ENCODE measurements at places on chromosomes 3 and 15.
A peak's percentile ranks its signal among the peaks of the same experiment; 100 is the strongest.

DNA sequence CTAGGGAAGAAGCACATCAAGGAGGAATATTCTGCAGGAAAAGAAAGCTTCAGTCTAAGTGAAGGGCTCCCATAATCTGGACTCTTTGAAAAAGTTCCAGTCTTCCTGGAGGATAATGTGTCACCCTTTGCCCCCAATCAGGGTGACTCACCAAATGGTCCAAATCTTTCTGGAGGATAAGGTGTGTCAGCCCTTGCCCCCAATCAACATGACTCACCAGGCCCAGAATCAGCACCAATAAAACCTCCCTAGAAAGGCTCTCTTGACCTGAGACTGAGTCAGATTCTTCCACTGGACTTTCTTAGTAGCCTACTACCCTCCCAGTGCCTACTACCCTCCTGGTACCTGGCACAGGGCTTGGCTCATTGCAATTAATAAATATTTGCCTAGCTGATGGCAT, 9.5 kb upstream of the ARL14 start:
- DNase-seq, result no peak

GRCh38 chr15:79089890-79090486, 592 bp downstream of the RASGRF1 start:
- no peak for DNase-seq

DNA sequence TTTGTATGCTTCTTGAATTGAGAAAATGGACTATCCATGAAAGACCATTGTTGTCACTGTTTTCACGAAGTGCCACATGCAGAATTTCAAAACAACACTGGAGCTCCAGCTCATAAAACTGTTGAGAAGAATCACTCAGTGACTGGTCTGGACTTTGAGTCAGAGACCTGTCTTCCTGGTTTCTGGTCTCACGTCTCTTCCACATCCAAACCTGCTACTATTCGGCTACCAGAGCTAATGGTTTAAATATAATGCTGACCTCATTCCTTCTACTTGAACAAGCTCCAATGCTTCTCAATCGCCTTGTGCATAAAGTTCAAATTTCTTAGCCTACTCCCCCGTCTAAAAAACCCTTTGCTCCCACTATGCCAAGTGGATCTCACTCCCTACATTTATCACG, 227.9 kb upstream of the NR2F2 start:
- DNase-seq, result no peak

- DNase-seq, result no peak
Observed at GRCh38 chr15:56207711-56208110, 36.0 kb downstream of the RFX7 start.

DNA sequence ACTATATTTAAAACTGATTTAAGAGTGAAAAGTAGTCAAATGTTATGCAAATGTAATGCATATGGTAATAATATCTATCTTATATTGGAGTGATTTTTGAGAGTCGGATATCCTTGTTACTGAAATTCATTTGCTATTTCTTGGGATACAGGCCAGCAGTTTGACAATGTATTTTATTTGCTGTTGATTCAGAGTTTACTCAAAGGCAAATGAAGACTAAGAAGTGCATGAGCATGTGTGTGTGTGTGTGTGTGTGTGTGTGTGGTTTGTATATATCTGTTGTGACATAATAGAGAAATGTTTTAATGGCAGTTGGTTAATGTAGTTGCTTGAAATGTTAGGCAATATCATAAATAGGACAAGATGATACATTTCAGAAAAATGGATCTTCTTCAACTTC, 39.0 kb downstream of the UNC13C start:
- DNase-seq, result no peak

GRCh38 chr3:186004671-186005070, 66.9 kb upstream of the TRA2B start:
- no peak for DNase-seq

- no peak for DNase-seq
Observed at GRCh38 chr3:171200052-171200749, 173.7 kb upstream of the SLC2A2 start.

GRCh38 chr15:83249030-83249343, 35.5 kb downstream of the BNC1 start:
- DNase-seq, result no peak

DNA sequence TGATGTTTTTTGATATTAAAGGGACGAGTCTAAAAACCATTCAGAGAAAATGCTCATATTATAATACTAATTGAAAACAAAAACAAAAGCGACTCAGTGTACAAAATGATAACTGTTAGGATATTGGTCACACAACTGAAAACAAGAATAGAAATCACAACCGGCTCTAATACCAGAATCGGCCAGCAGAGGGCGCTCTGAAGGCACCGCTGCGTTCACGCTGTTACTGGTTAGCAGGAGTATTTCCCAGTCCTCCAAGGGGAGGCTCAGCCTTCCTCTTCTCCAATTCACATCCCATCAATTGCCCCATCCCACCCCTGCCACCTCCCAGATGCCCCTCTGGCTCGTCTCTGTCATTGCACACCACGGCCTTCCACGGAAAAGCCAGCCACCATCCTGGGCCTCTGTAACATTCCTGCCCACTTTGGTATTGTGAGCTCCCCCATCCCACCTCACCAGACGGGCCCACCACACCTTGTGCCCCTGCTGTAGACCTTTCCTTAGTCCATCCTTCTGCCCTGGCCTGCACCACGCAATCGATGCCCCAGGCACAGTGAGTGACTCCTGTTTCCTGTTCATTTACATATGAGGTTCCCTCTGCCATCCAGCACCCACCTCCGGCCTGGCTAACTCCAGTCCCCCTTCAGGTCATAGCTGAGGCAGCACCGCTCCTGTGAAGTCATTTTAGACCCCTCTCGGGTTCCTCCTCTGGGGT, 8.5 kb downstream of the FAM107A start:
- no peak for DNase-seq

- DNase-seq, result no peak
Observed at GRCh38 chr15:70047386-70048197, 50.1 kb downstream of the TLE3 start.

DNA sequence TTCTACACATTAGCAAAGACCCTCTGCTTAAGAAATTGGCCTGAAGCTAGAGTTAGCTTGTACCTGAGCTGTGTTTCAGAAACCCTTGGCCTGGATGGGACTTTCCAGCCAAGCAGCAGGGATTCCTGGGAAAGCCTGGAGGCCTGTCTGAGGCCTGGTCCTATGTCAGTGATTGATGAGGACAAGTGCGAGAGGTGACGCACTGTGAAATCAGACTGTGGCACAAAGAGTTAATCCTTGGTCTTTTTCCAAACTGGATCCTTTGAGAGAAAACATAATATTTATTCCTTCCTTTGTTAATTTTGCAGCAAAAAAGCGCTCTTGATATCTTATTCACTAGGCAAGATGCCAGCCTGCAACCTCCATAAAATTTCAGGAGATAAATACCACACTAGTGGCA, 225.0 kb upstream of the ATP11B start:
- DNase-seq, result no peak

GRCh38 chr15:34883042-34883441, 86.5 kb downstream of the AQR start:
- no peak for DNase-seq

DNA sequence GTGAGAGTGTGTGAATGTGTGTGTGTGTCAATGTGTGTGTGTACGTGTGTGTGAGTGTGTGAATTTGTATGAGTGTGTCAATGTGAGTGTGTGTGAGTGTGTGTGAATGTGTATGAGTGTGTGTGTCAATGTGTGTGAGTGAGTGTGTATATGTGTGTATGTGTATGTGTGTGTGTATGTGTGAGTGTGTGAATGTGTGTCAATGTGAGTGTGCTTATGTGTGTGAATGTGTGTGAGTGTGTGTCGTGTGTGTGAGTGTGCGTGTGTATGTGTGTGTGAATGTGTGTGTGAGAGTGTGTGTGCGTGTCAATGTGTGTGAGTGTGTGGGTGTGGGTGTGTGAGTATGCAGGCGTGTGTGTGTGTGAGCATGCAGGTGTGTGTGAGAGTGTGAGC, 93.5 kb upstream of the ALDH1A3 start:
- no peak for DNase-seq

DNA sequence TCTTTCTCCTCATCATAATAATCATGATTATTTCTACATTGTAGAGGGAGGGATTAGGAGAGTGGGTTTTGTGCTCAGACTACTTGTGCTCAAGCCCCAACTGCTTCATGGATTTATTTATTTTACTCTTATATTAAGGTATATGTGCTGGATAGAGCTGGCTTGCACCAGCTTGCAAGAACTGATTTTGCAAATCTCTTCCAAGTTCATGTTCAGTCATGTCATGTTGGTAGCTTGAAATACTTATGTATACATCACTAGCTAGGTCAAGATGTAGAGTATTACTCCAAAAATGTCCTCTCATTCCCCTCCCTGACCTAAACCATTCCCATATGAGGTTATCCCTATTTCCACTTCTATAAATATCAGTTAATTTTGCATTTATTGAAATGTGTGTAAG, 293.9 kb upstream of the RBMS3 start:
- DNase-seq, result no peak

DNA sequence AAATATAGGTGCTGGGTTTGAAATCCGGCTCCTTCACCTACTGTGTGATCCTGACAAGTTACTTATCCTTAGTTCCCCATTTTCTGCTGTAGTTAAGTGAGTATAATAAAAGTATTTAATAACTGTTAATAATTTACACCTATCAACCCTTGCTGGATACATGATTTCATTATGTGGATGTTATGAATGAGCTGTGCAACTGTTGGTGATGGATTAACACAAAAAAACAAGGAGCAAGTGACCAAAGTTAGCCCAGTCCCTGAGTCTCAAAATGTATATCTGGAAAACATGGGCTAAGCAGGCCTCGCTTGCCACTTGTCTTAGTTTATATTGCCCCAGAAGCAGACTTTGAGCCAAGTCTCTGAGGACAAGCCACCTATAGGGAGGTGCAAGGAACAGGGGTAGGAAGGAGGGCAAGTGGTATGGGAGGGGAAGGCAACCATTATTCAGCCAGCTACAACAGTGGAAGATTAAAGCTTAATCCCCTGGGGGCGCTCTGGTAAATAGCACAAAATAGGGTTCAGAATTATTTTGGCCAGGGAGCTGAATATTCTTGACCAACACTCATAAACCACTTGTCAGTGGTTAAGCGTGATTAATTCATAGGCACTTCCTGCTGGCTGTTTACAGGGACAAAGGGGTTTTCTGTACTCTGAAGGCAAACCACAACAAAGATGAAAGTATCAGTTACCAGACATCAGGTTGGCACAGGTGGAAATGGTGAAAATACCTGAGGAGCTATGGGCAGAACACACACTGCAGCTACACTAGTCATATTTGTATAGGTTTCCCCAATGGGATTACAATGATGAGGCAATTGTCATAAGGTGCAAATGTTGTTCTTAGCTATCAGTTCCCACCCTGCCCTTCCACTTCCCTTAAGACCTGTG, 76.2 kb downstream of the TRIM42 start:
- no peak for DNase-seq

DNA sequence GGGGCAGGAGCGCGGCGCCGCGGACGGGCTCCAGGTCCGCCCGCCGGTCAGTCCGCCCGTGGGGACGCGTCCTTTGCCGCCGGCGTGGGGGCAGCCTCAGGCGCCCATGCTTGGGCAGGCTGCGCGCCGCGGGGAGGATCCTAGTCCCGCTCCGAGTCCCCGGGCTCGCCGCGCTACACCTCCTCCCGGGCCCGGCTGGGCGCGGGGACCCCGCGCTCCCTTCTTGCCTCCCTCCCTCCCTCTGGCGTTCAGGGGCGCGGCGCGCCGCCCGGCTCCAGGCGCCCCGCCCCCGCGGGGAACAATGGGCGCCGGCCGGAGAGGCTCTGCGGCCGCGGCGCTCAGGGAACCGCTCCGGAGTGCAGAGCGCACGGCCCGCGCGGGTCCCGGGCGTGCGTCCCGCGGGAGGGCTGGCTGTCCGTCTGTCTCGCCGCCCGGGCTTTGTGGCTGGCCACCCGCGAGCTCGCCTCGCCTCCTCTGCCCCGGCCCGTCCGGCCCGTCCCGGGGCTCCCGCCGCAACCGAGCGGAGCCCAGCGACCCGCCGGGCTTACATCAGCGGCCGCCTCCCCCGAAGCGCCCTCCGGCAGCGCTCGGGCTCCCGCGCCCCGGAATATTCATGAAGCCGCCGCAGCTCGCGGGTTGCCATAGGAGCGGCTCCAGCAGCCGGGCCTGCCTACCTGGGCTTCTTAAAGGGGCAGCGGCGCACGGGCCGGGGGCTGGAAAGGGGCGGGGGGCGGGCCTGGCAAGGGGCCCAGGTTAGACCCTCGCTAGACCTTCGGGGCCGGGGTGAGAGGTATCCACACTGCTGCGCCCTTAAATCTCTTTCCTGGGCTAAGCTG, at the start of gene HCN4:
Gene HCN4 (minus strand): TSS at position 658 of the 836 bp plus-strand sequence. CDS start 688 bp downstream, outside the sequence.
- DNase-seq, result no peak

GRCh38 chr3:170055209-170055608, 17.4 kb downstream of the GPR160 start:
- DNase-seq, result no peak

- DNase-seq, result no peak
Observed at GRCh38 chr15:77557564-77557963, 75.1 kb downstream of the LINGO1 start.

DNA sequence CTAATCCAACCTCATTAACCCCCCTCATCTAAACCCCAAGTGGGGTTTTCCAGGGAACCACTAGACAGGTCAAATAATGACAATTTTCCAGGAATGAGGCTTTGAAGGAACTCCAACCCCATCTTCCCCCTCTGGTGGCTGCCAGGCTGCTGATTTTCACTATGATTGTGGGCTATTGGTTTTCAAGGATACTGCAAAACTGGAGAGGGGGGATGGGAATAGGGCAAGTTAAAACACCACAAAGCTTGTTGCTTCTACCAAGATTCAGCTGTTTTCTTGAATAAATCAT, 10.4 kb upstream of the ZNF662 start:
- DNase-seq, result no peak

DNA sequence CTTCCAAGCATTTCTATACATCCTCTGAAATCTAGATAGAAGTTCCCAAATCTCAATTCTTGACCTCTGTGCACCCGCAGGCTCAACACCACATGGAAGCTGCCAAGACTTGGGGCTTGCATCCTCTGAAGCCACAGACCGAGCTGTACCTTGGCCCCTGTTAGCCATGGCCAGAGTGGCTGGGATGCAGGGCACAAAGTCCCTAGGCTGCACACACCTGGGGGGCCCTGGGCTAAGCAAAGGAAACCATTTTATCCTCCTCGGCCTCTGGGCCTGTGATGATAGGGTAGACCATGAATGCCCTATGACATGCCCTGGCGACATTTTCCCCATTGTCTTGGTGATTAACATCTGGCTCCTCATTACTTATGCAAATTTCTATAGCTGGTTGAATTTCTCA, 97.1 kb upstream of the CCDC39 start:
- DNase-seq, result no peak

- DNase-seq, result peak; percentile 46
Observed at GRCh38 chr3:186783731-186784515, 546 bp downstream of the EIF4A2 start.

- DNase-seq, result no peak
Observed at GRCh38 chr3:136151219-136151618, 44.9 kb downstream of the MSL2 start.

Measured in ascending aorta (tissue), 2 donors.